ENCODE measurements at places on chromosomes 7 and 10. TPM values are rescaled to one million over a fixed set of nuclear protein-coding genes. Genes with fewer than 3 reads are reported as not detected.
A peak's percentile ranks its signal among the peaks of the same experiment; 100 is the strongest.

COBL gene
- polyA plus RNA-seq = 8.6 TPM

EMX2 gene
- not detected for polyA plus RNA-seq

SUFU gene
- 18.2 TPM for polyA plus RNA-seq

CBLL1 gene
- 15.2 TPM for polyA plus RNA-seq

GPR26 gene
- polyA plus RNA-seq = not detected

ABCC2 gene
- 27.4 TPM for polyA plus RNA-seq

CYP2C9 gene
- polyA plus RNA-seq = 39.3 TPM

SPDYE2B gene
- polyA plus RNA-seq = not detected

DENND11 gene
- polyA plus RNA-seq = 4.0 TPM

TCTN3 gene
- 52.8 TPM for polyA plus RNA-seq

PLA2G12B gene
- polyA plus RNA-seq = 13.9 TPM

- no peaks in the 10 kb centered on the region for H3K36me3 ChIP-seq
- no peak for DNase-seq
- H3K4me1 ChIP-seq = no peaks in the 10 kb centered on the region
- no peak overlapping the region for H3K4me3 ChIP-seq
- peaks cover 11% of the 10 kb centered on the region for H3K27me3 ChIP-seq
Measured at GRCh38 chr10:116168329-116168728, 104.7 kb downstream of the GFRA1 start.

DNA sequence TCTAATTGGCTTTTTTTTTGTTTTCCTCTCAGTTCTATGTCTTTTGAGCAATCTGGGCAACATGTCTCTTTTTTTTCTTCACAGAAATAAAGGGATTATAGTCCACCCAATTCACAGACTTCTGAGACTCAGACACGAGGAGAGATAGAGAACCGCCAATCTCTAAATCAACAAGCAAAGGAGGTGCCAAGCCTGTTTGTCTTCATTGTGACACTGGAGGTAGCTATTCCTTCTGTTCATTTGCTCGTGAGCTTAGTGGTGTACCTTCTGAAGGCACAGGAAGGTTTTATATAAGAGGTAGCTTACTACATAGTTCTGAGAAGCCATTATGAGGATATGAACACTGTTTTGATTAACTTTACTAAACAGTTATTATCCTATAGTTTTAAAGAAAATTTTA, 6.1 kb downstream of the EPHB6 start:
- H3K4me1 ChIP-seq = peaks cover 4% of the 10 kb centered on the region
- H3K27me3 ChIP-seq = no peaks in the 10 kb centered on the region
- no peaks in the 10 kb centered on the region for H3K36me3 ChIP-seq
- no peak for DNase-seq

DNA sequence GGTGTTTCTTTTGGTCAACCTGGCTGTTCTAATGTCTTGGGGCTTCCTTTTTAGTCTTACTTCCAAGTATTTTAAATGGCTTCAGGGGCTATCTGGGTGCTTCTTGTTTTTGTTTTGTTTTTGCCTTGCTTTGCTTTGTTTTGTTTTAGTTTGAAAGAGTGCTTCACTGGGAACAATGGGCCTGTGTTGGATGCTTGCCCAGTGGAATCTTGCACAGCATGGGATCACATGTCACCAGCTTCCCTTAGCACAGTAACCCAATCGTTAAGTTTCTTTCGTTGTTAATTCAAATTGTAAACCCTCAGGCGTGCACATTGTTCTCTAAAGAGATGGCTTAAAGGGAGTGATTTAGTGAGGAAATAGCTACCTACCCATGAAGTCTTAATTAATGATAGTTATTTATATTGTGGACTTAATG, 8.9 kb downstream of the COL17A1 start:
- no peak overlapping the region for H3K4me3 ChIP-seq
- DNase-seq = peak; percentile 22
- no peaks in the 10 kb centered on the region for H3K4me1 ChIP-seq
- no peaks in the 10 kb centered on the region for H3K36me3 ChIP-seq

DNA sequence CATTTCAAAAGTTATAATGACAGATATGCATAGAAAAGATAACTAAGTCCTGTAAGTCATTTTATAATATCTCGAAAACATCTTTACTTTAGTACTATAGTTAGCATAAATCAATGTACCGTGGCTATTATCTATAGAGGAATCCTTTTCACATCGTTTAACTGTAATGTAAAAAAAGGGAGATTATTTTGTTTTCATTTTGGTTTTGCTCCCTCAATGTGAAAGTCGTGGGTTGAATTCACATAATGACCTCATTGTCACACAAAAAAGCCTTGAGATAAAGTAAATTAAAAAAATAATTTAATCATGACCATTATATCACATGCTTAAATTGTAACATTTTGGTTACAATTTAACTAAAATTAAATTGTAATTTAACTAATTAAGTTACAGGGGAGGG, 560.5 kb upstream of the POT1 start:
- H3K36me3 ChIP-seq = no peaks in the 10 kb centered on the region
- no peak overlapping the region for H3K4me3 ChIP-seq
- no peaks in the 10 kb centered on the region for H3K27me3 ChIP-seq

DNA sequence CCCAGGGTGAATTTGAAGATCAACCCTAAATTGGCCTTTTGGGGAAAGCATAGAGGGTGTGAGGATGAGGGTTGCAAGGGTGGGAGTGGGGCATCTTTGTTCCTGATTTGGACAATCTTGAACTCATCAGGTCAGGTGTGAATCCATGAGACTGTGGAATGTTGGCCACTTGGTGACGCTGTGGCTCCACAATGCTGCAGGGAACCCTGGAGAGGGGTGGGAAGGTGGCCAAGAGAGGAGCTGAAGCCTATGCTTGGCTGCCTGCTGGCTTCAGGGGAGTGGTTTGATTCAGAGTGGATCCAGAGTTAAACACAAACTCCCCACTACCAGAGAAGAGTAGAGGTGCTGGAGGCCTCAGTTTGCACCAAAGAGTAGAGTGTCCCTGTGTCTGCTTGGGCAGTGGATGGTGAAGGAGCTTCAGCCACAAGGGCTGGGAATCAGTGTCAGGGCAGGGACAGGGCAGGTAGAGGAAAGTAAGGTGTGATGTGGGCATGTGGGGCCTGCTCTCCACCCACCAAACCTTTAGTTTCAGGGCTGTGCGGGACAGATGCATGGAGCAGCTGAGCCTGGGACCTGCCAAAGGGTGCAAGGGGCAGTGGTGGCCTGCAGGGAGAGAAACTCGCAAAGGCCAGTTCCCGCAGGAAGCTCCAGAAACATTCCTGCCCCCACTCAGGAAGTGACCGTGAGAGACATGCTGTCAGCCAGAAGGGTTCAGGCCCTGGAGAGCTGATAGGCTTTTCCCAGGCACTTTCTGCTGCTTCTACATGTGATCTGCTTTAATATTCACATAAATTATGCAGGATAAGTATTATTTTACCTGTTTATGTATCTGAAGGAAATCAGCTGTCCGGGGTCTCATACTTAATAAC, 81.0 kb upstream of the PRSS58 start:
- H3K4me3 ChIP-seq = no peak overlapping the region
- H3K27me3 ChIP-seq = no peaks in the 10 kb centered on the region
- H3K27ac ChIP-seq = no peak overlapping the region

DNA sequence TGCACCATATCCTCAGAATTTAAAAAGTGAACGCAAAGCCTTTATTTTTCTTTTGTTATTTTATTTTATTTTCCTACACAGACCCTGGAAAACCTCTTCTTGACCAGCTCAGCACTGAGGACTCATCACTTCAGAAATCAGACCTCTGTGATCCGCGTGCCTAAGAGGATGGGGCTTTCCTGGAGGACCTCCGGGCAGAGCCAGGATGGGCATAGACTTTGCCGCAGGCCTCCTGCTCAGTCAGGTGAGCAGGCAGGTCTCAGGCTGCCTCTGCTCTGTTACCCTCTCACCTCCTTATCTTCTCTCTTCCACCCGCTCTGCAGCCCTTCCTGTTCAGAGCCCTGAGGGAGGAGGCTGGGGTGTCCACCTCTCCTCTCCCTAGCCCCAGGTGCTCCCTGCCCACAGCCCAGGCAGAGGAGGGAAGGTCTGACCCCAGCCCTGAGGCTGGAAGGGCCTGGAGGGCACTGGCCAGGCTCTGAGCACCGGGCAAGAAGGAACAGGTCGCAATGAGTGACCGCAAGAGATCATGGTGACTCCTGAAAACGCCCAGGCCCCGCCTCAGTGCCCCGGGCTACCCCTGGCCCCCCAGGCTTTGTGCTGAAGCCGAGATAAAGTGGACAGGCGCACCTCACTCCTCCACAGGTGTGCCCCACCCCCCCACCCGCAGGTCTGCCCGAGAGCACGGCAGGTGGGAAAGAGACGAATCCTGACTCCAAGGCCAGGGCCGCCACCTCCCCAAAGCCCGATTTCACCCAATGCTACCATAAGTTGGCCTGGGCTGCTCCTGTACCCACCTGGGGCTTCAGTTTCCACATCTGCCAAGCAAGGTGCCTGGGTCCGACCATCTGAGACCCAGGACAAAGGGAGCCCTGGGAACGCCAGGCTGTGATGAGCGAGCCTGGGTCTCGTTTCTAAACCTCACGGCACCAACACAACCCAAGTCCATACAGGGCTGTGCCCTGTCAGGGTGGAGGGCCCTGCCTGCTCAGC, 2.8 kb downstream of the CALML5 start:
- no peak for DNase-seq
- H3K27me3 ChIP-seq = no peaks in the 10 kb centered on the region
- peaks cover 20% of the 10 kb centered on the region for H3K4me1 ChIP-seq

- H3K27me3 ChIP-seq = no peaks in the 10 kb centered on the region
- H3K27ac ChIP-seq = no peak overlapping the region
- H3K4me1 ChIP-seq = no peaks in the 10 kb centered on the region
- no peak for DNase-seq
Measured at GRCh38 chr7:7859411-7859810, 109.2 kb upstream of the GLCCI1 start.

DNA sequence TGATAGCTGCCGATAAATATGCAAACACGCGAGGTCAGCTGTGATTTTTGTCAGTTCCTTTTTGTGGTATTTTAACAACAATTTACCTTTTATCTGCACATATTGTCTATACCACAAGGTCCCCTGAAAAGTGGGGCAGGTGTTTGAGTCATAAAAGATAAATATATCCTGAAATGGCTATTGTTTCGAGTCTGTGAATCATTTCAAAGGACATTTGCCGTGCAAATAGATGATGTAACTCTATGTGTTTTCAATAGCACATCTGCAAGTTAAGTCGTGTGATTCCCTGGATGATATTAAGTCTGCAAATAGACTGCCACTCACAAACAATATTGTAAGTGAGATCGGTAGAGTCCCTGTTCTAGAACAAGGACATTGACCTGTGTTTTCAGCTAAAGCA, 193.0 kb upstream of the PITRM1 start:
- H3K27me3 ChIP-seq = no peaks in the 10 kb centered on the region
- peak overlapping the region; percentile 78 for H3K27ac ChIP-seq
- H3K36me3 ChIP-seq = no peaks in the 10 kb centered on the region
- H3K4me3 ChIP-seq = no peak overlapping the region

DNA sequence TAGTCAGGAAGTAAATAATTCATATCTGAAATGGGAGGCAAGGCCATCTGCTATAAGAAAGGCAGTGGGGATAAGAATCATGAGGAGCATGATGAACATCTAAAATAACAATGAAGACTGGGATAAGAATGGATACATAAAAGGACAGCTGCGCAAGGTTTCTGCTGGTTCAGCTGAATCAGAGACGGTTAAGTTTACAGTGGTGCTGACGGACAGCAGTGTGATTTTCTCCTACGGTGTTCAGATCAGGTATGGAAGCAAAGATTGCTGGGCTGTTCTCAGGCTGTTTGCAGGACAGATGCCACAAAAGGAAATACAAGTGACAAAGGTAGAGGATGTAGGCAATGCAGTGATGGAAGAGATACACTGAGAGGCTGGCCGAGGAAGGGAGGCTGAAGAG, 8.4 kb downstream of the CYCS start:
- H3K4me1 ChIP-seq = peaks cover 5% of the 10 kb centered on the region
- DNase-seq = no peak
- H3K36me3 ChIP-seq = no peaks in the 10 kb centered on the region
- no peaks in the 10 kb centered on the region for H3K27me3 ChIP-seq
- peak overlapping the region; percentile 23 for H3K27ac ChIP-seq

GRCh38 chr10:107409522-107409921, 245.0 kb upstream of the SORCS1 start:
- H3K27ac ChIP-seq = no peak overlapping the region
- no peaks in the 10 kb centered on the region for H3K36me3 ChIP-seq
- H3K27me3 ChIP-seq = no peaks in the 10 kb centered on the region
- H3K4me1 ChIP-seq = no peaks in the 10 kb centered on the region

GRCh38 chr10:125101581-125101980, 58.8 kb downstream of the CTBP2 start:
- H3K36me3 ChIP-seq = no peaks in the 10 kb centered on the region
- H3K27me3 ChIP-seq = no peaks in the 10 kb centered on the region
- no peak for DNase-seq
- no peak overlapping the region for H3K27ac ChIP-seq

DNA sequence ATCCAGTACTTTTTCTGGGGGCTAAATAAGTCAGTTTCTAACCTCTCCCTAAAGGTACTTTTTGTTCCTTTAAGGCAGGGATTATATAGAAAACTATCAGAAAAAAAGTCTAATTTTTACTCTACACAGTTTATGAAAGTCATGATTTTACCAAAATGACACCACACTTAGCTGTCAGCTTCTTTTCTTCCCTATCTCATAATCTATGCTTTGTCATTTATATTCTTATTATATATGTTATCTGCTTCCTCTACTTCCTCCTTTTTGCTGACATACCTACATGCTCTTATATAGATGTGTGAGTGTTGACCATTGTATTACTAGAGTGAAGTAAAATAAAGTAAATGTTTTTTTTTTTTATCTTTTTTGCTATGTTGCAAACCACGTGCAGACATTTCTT, 203.9 kb upstream of the CHRM2 start:
- no peaks in the 10 kb centered on the region for H3K36me3 ChIP-seq
- H3K27ac ChIP-seq = no peak overlapping the region
- H3K4me1 ChIP-seq = no peaks in the 10 kb centered on the region
- H3K4me3 ChIP-seq = no peak overlapping the region
- no peaks in the 10 kb centered on the region for H3K27me3 ChIP-seq
- no peak for DNase-seq

- H3K4me3 ChIP-seq = no peak overlapping the region
- no peak for DNase-seq
- no peaks in the 10 kb centered on the region for H3K27me3 ChIP-seq
- H3K36me3 ChIP-seq = no peaks in the 10 kb centered on the region
- H3K4me1 ChIP-seq = no peaks in the 10 kb centered on the region
Measured at GRCh38 chr10:26832960-26833359, 27.8 kb downstream of the ABI1 start.

DNA sequence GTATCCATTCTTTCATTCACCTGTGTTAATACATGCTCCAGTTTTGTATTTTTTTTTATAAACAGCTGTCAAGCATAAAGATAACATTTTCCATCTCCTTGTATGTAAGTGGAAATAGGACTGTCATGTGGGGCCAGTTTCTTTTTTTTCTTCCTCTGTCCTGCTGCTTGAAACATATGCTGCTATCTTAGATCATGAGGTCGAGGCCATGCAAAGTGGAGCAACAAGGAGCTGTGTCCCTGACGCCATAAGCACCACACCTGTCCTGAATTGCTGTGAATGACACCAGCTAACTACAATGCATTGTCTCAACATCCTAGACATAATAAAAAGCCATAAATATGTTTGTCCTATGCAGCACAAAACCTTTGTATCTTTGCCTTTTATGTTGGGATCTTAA, 37.7 kb upstream of the SLC26A4 start:
- no peaks in the 10 kb centered on the region for H3K36me3 ChIP-seq
- no peak overlapping the region for H3K4me3 ChIP-seq
- no peak for DNase-seq
- no peaks in the 10 kb centered on the region for H3K4me1 ChIP-seq
- H3K27ac ChIP-seq = no peak overlapping the region

GRCh38 chr7:157010588-157011332, at the start of gene MNX1:
Gene MNX1, minus strand, starts transcription at chr7:157010663. Its CDS starts 313 bp downstream, at chr7:157010350.
- DNase-seq = peak; percentile 84
- no peak within 1 kb of the TSS for H3K27ac ChIP-seq
- peaks cover 89% of the 10 kb centered on the region for H3K27me3 ChIP-seq
- H3K36me3 ChIP-seq = no peaks in the 10 kb centered on the region
